Kasumi-1 (cell line): ENCODE measurements at places on chromosomes 1 and 21.

- DNase-seq: no peak
These were observed 37.1 kb downstream of the CCN1 start for GRCh38 chr1:85617633-85618100.

- DNase-seq: no peak
These were observed 87.6 kb downstream of the LEPR start for GRCh38 chr1:65508051-65508450.

DNA sequence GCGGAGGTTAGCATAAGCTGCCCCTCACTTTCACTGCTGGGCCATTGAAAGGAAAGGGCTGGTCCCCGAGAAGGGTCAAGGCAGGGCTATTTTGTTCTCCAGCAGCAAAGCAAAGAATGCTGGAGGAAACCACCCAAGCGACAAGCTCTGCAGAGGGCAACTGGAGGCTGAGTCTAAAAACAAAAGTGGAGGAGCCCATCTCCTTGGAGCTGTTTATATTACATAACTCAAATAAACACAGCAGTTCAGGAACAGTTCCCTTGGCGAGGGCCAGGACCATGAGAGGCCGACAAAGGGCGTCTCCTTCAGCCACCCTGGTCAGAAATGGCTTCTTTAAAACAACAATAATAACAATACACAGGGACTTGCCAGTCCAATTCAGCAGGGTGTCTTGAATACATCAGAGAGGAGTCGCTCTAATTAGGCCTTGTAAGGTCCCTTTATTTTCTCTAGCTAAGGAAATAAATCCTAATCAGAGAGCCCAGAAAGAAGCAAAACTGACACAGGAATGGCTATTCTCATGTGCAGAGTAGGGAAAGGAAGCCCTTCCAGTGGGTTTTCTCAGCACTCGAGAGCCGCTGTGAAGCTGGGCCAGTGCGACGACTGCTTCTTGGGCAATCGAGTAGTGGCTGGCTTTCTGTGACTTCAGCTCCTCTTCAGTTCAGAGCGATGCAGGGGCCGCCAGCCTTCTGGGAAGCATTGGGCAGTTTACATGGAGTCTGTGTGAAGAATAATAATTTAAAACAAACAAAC, 57.0 kb upstream of the TARBP1 start:
- DNase-seq: no peak

DNA sequence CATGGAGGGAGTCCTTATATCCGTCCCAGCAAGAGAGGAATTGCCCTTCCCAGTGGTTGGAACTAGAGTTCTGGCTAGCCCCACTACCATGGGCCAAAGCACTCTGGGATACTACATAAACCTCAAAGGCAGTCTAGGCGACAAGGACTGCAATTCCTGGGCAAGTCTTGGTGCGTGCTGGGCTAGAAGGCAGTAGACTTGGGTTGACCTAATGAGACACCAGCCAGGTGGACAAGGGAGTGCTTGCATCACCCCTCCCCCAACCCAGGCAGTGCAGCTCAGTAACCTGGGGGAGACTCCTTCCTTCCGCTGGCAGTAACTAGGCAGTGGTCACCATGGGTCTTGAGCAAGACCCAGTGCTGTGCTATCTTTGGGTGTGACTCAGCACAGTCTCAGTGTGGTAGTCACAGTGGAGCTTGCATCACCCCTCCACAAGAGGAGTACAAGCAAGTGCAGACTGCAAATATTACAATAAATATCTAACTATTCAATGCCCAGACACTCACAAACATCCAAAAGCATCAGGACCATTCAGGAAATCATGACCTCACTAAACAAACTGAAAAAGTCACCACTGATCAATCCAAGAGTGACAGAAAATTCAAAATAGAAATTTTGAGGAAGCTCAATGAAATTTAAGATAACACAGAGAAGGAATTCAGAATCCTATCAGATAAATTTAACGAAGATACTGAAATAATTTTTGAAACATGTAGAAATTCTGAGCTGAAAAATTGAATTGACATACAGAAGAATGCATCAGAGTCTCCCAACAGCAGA, 84.7 kb upstream of the LYPLAL1 start:
- DNase-seq: peak; percentile 91
